NCI-H510A (cell line): ENCODE measurements at places on chromosomes 4 and X.

DNA sequence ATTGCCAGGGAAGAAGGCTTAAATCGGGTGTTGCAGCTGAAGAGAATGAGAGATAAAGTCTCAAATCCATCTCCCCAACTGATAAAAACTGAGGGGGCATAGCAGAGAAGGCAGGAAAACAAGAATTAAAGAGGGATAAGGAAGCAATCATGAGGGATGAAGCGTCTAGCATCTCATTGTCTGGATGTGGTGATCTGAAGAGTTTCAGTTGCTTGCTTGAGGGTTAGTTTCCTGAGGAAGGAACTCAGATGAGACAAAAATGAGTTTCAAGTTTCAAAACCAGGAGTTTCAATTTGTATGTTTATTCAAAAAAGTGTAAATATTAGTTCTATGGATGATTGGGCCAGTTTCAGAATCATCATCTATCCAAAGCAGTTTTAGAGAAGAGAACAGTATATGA lies 496.9 kb downstream of the RAB28 start:
- DNase-seq, result no peak

GRCh38 chrX:19981947-19982346 lies 8.9 kb downstream of the BCLAF3 start:
- no peak for DNase-seq

GRCh38 chrX:72203421-72203820 lies 21.9 kb downstream of the PIN4 start:
- no peak for DNase-seq

DNA sequence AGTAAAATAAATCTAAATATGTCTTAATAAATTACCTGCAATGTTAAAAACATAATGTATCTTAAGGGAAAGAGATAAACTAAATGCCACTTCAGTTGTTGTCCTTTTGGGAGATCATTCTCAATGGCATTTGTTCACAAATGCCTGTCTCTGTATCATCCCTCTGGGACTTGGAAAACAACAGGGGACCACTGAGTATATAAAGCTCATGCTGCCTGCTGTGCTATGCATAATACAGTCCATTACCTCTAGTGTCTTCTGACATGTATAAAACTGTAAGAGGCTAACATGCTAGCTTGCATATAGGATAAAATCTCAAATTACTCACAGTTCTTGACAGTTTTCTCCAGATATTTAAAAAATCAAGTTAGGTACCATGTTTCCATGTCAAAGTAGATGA lies 503.9 kb downstream of the PDHA2 start:
- DNase-seq, result no peak

DNA sequence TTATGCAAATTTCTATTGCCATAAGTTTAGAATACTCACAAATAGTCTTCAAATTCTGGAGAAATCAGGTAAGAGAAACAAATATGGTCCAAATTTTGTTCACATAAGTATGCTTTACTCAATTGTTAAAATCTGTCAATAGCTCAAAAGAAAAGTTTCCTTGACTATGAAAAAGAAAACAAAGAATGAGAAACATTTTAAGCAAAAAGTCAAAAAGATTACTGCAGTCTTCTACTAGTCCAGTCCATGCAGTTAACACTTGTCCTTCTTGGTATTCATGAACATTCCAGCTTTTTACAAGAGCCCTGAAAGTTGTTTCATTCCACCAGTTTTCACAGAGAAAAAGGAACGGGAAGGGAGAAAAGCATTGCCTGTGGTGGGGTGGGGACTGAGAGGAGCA lies 54.7 kb upstream of the ZXDA start:
- no peak for DNase-seq

- no peak for DNase-seq
These were observed 240.6 kb upstream of the NOCT start for GRCh38 chr4:138774940-138775339.

DNA sequence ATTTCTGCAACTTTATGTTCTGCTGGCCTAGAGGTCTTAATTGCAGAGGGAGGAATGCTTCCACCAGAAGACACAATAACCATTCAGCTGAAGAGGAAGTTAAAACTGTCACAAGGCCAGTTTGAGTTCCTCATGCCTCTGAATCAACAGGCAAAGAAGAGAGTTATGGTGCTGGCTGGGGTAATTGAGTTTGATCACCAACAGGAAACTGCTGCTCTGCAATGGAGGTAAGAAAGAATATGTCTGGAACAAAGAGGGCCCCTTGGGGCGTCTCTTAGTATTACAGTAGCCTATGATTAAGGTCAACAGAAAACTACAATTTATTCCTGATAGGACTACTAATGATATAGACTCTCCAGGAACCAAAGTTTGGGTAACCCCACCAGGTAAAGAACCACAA lies 744.0 kb downstream of the FSTL5 start:
- no peak for DNase-seq

DNA sequence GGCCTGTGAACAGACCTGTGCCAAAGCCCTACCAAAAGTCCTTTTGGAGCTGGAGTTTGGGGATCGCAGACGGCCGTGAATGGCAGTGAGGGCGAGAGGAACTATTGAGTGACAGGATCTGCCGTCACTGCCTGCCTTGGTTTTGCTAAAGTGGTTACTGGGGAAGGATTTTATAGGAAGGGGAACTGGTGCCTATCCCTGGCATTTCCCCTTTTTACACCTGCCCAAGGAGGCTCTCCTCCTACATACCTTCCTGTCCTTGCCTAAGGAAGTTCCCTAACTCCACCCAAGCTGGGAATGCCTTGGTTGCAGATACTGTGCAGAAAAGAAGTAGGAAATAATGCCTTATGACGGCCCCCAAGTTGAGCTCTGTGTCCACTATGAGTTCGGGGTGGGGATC lies 14.5 kb downstream of the LONRF3 start:
- no peak for DNase-seq

GRCh38 chr4:37763831-37764230 lies 62.7 kb upstream of the PGM2 start:
- DNase-seq, result no peak

- no peak for DNase-seq
These were observed at the start of gene CA5B for GRCh38 chrX:15737959-15738902. TSS of gene CA5B (plus strand) at chrX:15738270. CDS start at chrX:15750024, 11,754 bp downstream.

- DNase-seq, result peak; percentile 5
These were observed 32.5 kb downstream of the DLG3 start for GRCh38 chrX:70476934-70477733.

DNA sequence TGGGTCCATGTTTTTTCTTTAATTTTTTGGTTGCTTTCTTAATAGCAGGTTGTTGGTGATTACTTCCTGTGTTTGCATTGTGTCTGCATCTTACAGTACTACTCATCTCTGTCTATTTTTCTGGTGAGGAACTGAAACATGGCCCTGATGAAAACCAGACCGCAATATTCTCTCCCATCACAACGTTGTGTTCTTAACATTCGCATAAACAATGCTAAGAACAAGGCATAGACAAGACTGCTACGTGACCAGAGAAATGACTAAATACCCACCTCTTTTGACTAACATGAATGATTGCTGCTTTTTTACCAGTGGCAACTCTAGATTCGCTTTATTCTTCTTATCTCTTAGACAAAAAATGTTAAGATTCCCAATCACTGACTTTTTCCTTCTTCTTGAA lies 179.1 kb downstream of the GC start:
- no peak for DNase-seq

- peak; percentile 46 for DNase-seq
These were observed 171.9 kb downstream of the DCTD start for GRCh38 chr4:182745237-182745636.

DNA sequence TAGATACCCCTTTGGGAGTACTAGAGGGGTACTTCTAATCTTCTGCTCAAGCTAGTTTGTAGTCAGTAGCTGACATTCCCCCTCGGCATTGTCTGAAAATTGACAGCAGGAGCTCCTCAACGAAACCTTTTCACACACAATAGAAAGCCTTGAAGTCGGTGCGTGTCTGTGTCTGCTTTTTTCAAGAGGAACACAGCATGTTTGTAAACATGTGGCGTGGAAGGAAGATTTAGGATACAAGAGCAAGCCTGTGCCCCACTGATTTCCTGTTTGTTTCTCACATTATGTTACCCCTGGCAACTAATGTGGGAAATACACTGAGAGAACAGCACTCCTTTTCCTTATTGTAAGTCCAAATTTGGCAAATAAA lies 252.6 kb downstream of the ANKRD50 start:
- no peak for DNase-seq

GRCh38 chr4:163967263-163967662 lies 472.8 kb downstream of the TMA16 start:
- no peak for DNase-seq

DNA sequence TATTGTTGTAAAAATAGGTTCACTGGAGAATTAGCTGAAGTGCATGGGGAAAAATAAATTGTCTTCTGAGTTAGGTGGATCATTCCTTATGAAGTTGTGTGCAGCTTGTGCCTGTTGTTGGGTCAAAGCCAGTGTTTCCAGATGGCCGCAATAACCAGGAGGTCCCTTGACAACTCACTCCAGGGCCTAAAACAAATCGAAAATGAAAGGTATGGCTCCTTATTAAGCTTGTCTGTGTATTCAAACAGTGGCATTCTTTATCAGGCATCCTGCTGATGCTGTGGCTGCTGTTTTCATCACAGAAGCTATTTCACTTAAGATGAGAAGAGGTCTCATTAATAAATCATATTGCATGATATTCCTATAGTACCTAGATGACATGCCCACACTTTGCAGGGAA lies 80.2 kb downstream of the GRIA2 start:
- no peak for DNase-seq

GRCh38 chrX:111123125-111123524 lies 27.1 kb downstream of the PAK3 start:
- DNase-seq, result no peak

- DNase-seq, result no peak
These were observed 95.7 kb upstream of the NKX1-1 start for GRCh38 chr4:1501754-1502500.

DNA sequence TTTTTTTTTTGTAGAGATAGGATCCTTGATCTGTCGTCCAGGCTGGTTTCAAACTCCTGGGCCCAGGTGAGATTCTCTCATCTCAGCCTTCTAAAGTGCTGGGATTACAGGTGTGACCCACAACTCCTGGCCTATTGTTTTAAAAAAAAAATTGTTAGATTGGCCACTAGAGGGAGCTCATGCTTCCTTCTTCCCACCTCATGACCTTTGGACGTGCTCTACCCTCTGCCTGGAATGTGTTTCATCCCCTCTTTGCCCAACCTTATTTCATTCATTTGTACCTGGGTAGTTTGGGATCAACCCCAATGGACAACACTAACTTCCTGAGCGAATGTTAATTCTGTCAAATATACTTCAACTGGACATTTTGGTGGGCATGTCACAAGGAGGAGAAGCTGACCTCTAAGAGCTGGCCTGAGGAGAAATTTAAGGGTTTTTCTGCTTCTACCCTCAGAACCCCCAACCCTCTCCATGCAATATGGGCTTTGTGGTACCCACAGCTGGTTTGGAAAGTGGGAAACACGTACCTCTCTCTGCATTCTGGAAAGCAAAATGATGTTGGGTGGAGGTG lies 6.4 kb downstream of the PPEF2 start:
- no peak for DNase-seq

GRCh38 chrX:132463411-132463810 lies 25.4 kb downstream of the MBNL3 start:
- DNase-seq, result no peak

GRCh38 chr4:61211781-61212180 lies 11.7 kb downstream of the ADGRL3 start:
- DNase-seq, result no peak

- no peak for DNase-seq
These were observed 46.9 kb downstream of the KIF4A start for GRCh38 chrX:70336767-70337166.

- DNase-seq, result peak; percentile 54
These were observed at the start of gene RAB28 for GRCh38 chr4:13484122-13484748. TSS of gene RAB28 (minus strand) at chr4:13484340.

DNA sequence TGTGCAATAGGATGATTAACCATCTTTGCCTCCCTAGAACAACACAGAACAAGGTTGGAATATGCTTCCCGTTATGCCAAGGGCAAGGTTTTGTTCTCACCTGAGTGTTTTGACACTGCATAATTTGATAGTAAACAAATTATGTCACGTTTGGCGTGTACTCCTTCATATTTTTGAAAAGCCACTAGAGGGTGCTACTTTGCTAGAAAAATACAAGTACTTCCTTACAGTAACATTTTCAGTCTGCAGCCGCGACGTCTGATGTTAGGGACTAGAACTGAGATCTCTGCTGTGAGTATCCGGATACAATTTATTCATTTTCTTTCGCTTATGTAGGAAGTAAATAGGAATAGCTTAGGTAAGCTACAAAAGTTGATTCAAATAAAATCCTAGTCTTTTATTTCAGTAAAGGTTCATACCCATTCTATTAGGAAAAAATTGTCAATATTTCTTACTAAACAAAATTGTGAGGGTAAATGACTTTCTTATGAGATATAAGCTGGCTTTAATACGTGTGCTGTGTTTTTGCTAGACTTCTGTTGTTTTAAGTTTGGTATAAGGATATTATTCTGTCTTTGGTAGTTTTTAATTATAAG lies 181.1 kb upstream of the WDFY3 start:
- peak; percentile 65 for DNase-seq

DNA sequence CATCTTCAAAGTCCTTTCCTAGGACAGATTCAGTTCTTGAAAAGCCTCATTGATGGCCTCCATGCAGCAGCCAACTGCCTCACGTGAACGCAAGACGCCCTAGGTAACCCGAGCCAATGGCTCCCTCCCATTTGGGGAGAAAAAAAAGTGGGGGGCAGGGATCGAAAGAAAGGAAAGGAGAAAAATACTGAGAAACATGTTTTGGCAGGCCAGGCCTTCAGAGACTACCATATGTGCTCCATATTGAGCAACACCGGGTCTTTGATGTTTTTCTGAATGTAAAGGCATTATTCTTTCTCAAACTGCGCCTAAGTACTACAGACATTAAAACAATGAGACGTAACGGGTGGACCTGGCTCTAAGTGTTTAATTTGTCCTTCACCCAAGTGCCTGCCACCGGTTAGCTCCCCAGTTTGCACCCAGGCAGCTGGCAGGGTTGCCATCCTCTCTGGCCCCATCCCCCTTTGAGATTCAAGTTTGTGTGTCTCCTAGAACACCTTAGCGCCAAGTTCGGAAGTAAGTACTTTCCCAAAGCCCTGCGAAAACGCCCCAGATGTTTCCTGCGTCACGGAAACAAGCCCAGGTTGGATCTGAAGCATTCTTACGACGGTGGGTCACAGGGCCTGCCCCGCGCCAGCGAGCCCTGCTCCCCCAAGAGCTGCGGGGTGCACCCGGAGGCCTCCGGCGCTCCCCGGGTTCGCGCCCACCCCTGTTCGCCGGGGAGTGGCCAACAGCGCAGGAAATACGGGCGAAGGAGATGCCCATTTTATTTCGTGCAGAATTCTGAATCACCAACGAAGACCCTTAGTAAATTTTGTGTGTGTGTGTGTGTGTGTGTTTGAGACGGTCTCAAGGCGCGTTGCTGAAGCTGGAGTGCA lies 30.1 kb downstream of the HAND2 start:
- DNase-seq, result no peak

DNA sequence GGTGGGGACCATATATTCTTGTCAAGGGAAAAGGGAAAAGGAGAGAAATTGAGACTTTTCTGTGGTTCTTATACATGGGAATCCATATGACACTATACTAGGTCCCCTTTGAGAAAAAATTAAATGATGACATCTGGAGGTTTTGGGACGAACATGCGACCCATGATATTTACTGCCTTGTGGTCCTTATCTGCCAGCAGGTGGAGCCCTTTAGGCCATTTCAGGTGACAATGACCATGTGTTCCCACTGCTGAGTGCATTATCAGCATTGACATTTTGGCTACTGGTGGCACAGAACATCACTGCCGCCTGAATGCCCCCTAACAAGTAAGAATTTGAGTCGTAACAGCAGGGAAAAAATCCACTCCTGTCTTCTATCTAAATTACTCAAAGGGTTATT lies 843.4 kb downstream of the FSTL5 start:
- DNase-seq, result no peak
